ENCODE measurements at places on chromosomes 12 and 14. TPM values are rescaled to one million over a fixed set of nuclear protein-coding genes. Genes with fewer than 3 reads are reported as not detected.

DNA sequence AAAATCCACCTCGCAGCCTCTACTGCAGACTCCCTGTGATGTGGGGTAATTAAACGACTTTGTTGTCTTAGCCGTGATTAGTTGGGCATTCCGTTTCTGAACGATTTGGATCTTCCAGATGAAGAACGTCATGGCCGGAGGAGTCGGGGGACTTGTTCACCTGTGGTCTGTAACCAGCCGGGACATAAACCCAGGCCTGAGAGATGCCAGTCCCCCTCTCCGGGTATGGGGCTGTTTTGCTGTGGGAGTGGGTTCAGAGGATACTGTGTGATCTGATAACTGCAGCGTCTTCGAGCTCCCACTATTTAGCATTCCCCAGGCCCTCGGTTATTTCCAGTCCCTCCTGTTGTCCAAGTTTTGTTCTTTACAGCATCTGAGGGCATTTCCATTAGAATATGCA, 96.1 kb downstream of the PIWIL1 start:
- no peak for DNase-seq

DNA sequence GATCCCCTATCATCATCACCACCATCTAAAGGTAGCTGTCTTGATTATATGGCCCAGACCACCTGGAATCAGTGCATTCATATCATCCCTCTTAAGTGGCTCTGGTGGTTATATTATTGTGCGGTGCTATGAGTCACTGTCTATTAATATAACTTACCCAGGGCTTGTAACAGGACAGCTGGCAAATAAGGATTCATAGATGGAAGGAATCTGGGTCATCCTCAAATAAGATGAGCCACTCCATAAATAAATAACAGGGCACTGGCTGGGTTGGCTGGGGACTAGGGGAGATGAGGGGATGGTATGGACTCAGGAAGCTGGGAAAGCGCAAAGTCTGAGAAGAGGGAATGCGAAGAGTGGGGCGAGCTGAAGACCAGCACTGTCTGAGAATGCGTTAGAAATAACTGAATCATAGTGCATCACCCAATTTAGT, 216.1 kb downstream of the NUAK1 start:
- no peak for DNase-seq

DNA sequence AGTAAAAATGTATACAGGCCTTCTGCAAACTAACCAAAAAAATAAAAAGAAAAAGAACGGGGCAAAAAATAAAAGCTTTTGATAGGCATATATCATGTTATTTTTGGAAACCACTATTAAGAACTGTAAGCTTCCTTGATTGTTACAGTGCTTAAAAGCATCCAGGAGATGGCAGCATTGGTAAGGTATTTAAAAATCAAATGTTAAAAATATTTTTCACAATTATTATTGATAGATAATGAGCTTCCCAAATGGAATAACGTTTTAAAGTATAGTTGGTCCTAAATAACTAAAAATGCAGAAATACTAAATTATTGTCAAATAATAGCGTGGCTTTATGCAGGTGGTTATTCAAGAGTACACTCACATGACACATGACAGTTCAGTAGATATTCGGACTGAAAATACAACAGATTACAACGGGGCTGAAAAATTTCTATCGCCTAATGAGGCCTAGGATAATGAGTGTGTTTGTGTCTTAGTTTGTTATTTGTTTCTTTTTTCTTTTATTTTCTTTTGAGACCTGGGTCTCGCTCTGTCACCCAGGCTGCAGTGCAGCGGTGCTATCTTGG, 127.2 kb upstream of the ATF7IP start:
- DNase-seq = peak; percentile 26

DNA sequence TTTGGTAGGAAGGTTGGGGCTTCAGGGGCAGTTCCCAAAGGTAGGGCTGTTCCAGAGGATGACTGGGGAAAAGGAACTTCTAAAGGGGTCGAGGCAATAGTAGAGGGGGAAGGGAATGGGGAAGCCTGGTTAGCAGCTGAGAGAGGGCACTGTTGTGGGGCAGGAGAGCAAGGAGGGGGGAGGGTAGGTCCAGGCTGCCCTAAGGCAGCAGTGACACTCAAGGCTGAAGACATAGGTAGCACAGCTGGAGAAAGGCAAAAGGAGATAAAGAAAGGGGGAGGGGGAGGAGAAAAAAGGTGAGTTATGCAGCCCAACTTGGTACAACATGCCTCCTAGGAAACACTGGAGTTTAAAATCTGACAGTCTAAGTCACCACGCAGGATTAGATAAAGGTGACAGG, 3.9 kb downstream of the NACA start:
- DNase-seq = no peak

DNA sequence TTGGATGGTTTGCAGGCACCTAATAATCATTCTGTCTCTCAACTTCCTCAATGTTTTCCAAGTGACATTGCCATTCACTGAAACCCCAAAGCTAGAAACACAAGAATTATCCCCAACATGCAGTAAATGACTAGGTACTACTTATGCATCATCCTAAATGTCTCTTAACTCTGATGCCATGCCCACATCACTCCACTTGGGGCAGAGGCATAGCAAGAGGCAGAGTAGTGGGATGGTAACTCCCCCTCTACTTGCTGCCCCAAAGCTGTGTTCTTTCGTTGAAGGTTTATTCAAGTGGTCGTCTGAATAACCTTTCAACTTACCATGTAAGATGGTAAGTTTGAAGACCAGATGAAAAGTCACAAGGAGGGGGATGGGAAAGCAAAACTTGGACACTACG, 77.9 kb upstream of the SOX5 start:
- DNase-seq = no peak

DNA sequence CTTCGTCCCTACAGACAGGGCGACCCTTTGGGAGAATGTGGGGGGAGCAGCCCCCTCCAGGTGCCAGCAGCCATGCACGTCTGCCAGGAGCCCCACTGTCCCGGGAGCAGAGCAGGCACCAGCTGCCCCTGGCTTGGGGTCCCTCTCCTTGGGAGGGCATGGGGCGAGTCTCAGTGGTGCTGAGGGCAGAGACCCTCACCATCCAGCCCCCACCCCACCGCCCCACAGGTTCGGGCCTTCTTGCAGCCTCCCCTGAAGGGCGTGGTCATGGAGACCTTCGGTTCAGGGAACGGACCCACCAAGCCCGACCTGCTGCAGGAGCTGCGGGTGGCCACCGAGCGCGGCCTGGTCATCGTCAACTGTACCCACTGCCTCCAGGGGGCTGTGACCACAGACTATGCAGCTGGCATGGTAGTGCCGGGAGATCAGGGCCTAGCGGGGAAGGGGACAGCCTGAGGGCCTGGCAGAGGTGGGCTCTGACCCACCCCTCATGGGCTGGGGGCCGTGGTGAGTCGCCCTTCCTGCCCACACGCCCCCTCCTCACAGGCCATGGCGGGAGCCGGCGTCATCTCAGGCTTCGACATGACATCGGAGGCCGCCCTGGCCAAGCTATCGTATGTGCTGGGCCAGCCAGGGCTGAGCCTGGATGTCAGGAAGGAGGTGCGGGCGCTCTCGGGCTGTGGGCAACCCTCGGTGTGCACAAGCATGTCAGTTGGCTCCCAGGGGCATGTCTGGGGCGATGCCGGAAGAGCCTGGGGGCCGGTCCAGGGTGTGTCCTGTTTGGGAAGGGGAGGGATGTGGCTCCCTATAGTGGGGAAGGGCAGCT, 18.8 kb downstream of the ASPG start:
- no peak for DNase-seq

GRCh38 chr12:2277492-2278155, 224.8 kb downstream of the CACNA1C start:
- no peak for DNase-seq

DNA sequence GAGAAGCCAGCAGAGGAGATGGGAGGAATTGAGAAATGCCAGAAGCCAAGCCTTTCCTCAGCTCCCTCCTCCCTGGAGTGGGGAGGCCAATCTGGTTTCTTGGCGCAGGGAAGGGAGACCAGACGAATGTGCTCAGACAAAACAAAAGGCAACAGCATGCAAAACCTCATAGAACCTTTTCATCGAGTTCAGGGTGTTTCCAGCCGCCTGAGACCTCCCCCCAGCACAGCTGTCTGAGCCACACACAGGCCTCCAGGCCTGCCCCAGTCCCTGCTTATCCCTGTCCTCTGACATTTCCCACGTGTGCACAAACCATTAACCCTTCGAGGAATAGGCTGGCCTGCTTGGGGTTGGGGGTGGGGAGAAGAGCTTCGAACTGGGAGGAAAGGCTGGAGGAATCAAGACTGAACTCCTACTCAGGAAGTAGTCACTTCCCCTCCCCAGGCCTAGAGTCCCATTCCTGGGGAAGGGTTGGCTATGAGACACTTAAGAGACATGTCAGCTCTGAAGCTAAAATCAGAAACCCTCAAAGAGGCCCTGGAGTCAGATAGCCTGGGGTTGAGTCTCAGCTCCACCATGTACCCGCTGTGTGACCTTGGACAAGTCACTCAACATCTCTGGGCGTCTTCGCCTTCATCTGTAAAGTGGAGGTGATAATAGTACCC, 10.7 kb downstream of the TBX3 start:
- no peak for DNase-seq

GRCh38 chr14:68306265-68306933, 486.5 kb downstream of the ZFP36L1 start:
- DNase-seq = no peak

DNA sequence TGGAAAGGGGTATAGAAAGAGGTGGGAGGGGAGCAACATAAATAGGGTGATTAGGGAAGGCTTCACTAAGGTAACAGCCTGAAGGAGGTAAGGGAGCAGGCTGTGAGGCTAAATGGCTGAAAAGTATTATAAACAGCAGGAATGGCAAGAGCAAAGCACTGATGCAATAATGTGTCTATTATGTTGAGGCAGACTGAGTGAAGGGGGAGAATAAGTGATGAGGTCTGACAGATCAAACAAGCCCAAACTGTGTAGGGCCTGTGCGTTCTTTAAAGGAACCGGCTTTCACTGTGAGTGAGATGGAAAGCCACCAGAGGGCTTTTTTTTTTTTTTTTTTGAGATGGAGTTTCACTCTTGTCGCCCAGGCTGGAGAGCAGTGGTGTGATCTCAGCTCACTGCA, 6.7 kb upstream of the VCPKMT start:
- DNase-seq = no peak

GRCh38 chr12:119681111-119681510, 13.2 kb downstream of the PRKAB1 start:
- no peak for DNase-seq

- DNase-seq = no peak
Observed at GRCh38 chr14:57686304-57686703, 179.6 kb downstream of the SLC35F4 start.

- DNase-seq = peak; percentile 27
Observed at GRCh38 chr14:21098076-21098891, at the start of gene ZNF219. Gene ZNF219, minus strand, starts transcription at chr14:21098655. Its CDS starts 5,064 bp downstream, at chr14:21093591.

GRCh38 chr14:63735720-63736119, 7.9 kb upstream of the SGPP1 start:
- no peak for DNase-seq

DNA sequence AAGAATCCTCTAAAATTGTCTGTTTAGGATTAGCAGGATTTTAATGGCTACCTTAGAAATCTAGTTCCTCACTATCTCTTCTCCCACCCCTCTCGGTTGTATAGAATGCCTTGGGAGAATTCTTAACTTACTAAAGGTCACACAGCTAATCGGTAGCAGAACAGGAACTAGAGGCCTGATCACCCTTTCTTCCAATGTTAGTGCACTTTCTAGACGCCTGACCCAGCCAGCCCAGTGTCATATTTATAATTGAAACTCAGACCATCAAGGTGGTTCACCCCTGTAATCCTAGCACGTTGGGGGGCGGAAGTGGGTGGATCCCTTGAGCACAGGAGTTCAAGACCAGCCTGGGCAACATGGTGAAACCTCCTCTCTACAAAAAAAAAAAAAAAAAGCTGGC, 1.7 kb downstream of the TIGAR start:
- DNase-seq = no peak

DNA sequence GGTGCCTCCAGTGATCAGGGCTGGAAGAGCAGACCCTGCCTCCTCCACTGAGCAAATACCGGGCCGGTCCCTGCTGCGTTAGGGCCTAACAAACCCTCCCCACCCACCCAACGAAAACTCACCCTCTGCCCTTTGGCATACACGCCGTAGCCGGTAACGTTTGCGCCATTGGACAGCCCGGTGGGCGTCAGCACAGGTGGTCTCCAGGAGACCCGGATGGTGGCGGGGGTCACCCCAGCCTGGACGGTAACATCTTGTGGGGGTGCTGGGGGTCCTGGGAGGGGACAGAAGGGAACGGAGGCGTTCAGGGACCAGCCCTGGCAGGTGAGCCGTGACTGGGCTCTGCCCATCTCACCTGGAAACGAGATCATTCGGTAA, 100.5 kb downstream of the PIWIL1 start:
- DNase-seq = no peak

- DNase-seq = no peak
Observed at GRCh38 chr12:89791286-89791685, 82.6 kb upstream of the ATP2B1 start.

GRCh38 chr14:73662487-73662943, 17.7 kb downstream of the DNAL1 start:
- no peak for DNase-seq

DNA sequence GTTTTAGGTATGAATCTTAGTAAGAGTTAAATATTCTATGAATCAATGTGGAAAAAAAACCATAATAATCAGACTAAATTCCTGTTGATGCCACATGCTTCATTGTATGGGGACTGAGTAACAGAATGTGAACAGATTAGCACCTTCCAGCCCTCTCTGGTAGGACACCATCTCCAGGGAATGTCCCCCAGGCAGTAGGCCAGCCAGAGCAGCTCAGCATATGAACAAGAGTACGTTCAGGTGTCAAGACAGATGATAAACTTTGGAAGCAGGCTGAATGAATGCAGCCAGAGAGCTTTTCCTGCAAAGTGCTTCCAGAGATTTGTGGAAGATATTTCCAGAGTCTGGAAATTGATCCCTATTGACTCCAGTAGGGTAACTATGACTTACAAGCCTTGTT, 204.4 kb downstream of the RPS29 start:
- DNase-seq = no peak

GRCh38 chr12:20375560-20375959, 7.2 kb downstream of the PDE3A start:
- no peak for DNase-seq

- DNase-seq = no peak
Observed at GRCh38 chr14:96084796-96085195, 45.6 kb downstream of the C14orf132 start.

DNA sequence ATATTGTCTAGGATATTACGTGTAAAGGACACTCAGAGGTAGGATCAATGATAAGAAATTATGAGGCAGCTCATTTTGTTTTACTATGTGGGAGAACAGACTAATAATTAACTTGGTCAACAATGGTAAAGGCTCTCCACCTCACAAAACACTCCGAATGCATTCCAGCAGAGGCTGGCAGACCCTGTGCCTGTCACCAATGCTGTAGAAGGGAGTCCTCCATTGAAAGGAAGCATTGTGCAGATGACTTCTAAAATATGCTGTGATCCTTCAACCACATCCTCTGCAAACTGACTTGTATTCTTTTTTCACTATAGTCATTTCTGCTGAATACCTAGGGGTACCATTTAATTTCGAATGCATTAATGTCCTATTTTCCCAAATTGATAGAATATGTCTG, 119.6 kb upstream of the EEA1 start:
- DNase-seq = no peak

Gene OR4K2
- polyA plus RNA-seq = not detected

Gene TOMM20L
- not detected for polyA plus RNA-seq

Gene ANO6
- polyA plus RNA-seq = 26.1 TPM

Gene TBX3
- not detected for polyA plus RNA-seq

Gene JPH4
- not detected for polyA plus RNA-seq

Gene PABPN1
- 125 TPM for polyA plus RNA-seq

Gene PLBD2
- polyA plus RNA-seq = 10.0 TPM

Gene ZDHHC22
- not detected for polyA plus RNA-seq

Gene AQP2
- not detected for polyA plus RNA-seq

Gene C14orf132
- 0.29 TPM for polyA plus RNA-seq

Gene C1QL4
- polyA plus RNA-seq = not detected

Gene CDCA3
- 0.68 TPM for polyA plus RNA-seq

Gene PLEKHG7
- not detected for polyA plus RNA-seq

Gene FOXA1
- polyA plus RNA-seq = not detected

Gene CNOT2
- polyA plus RNA-seq = 118 TPM

Gene INHBC
- polyA plus RNA-seq = not detected
